Tibial nerve (tissue), 4 donors: ENCODE measurements at places on chromosomes 13 and 19. TPM values are rescaled to one million over a fixed set of nuclear protein-coding genes. Genes with fewer than 3 reads are reported as not detected.

GRCh38 chr13:112055036-112055914, 11.7 kb upstream of the SOX1 start:
- H3K27me3 ChIP-seq = no peaks in the 10 kb centered on the region
- no peaks in the 10 kb centered on the region for H3K36me3 ChIP-seq
- H3K4me1 ChIP-seq = peaks cover 50% of the 10 kb centered on the region
- DNase-seq = no peak
- H3K4me3 ChIP-seq = no peak overlapping the region

- H3K27ac ChIP-seq = no peak overlapping the region
- H3K36me3 ChIP-seq = no peaks in the 10 kb centered on the region
- no peaks in the 10 kb centered on the region for H3K27me3 ChIP-seq
- no peak overlapping the region for H3K4me3 ChIP-seq
- H3K4me1 ChIP-seq = no peaks in the 10 kb centered on the region
Observed at GRCh38 chr13:25927363-25927762, 124.5 kb downstream of the SHISA2 start.

- no peaks in the 10 kb centered on the region for H3K4me1 ChIP-seq
- H3K4me3 ChIP-seq = peak overlapping the region; percentile 85
- H3K27me3 ChIP-seq = no peaks in the 10 kb centered on the region
- H3K36me3 ChIP-seq = no peaks in the 10 kb centered on the region
Observed at GRCh38 chr19:7534531-7535046, 928 bp upstream of the PNPLA6 start.

- DNase-seq = no peak
- H3K4me1 ChIP-seq = no peaks in the 10 kb centered on the region
- no peaks in the 10 kb centered on the region for H3K27me3 ChIP-seq
- no peak overlapping the region for H3K4me3 ChIP-seq
- no peaks in the 10 kb centered on the region for H3K36me3 ChIP-seq
- H3K27ac ChIP-seq = no peak overlapping the region
Observed at GRCh38 chr13:26061947-26062346, 10.1 kb upstream of the SHISA2 start.

GRCh38 chr13:42272115-42272803, at the start of gene AKAP11:
AKAP11 (plus strand) TSS chr13:42272152; CDS start chr13:42286349, 14,197 bp downstream.
- peak within 1 kb of the TSS; percentile 90 for H3K27ac ChIP-seq
- H3K36me3 ChIP-seq = no peaks in the 10 kb centered on the region
- H3K4me3 ChIP-seq = peak within 1 kb of the TSS; percentile 85
- H3K27me3 ChIP-seq = no peaks in the 10 kb centered on the region

- H3K4me3 ChIP-seq = no peak overlapping the region
- no peaks in the 10 kb centered on the region for H3K27me3 ChIP-seq
- H3K4me1 ChIP-seq = no peaks in the 10 kb centered on the region
- no peaks in the 10 kb centered on the region for H3K36me3 ChIP-seq
Observed at GRCh38 chr13:78638216-78638615, 20.7 kb downstream of the OBI1 start.

DNA sequence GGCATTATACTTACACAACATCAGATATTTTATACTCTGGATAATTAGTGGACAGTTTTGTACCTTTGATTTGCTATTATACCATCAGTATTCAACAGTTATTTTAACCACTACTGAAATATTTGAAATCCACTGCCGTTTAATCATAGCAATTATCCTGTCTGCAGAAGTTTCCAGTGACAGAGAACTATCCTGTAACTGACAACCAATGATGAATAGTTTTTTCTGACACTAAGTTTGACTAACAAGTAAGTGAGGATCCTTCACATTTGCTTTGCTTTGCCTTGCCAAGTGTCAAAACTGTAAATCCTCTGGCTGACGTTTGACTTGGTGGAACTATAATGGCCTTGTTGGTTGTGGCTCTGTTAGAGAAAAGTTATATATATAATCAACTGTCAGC, 410.7 kb downstream of the GPC5 start:
- H3K4me3 ChIP-seq = no peak overlapping the region
- H3K4me1 ChIP-seq = no peaks in the 10 kb centered on the region
- H3K27ac ChIP-seq = no peak overlapping the region
- no peak for DNase-seq
- H3K27me3 ChIP-seq = no peaks in the 10 kb centered on the region

GRCh38 chr19:2491130-2491801, 15.3 kb downstream of the GADD45B start:
- DNase-seq = no peak
- peaks cover 34% of the 10 kb centered on the region for H3K4me1 ChIP-seq
- no peaks in the 10 kb centered on the region for H3K36me3 ChIP-seq

GRCh38 chr13:105990256-105990958, 545.1 kb downstream of the EFNB2 start:
- H3K27me3 ChIP-seq = no peaks in the 10 kb centered on the region
- DNase-seq = no peak
- no peaks in the 10 kb centered on the region for H3K4me1 ChIP-seq

GRCh38 chr13:110195547-110196485, 111.1 kb downstream of the COL4A1 start:
- no peak for DNase-seq
- H3K4me3 ChIP-seq = no peak overlapping the region
- no peaks in the 10 kb centered on the region for H3K4me1 ChIP-seq

DNA sequence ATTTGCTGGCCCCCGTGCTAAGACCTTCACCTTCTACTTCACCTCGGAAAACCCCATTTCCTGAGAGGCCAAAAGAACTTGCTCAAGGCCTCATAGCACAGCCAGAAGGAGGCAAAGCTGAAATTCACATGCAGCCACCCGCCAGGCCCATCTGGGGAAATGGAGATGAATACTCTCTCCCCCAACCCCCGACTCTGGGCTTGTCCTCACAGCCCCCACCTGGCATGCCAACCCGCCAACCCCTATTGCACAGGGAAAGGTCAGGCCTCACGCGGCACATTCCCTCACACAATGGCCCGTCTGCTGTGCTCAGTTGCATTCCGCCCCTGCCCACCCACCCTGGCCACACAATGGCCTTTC, 3.2 kb downstream of the PRX start:
- peak overlapping the region; percentile 80 for H3K27ac ChIP-seq
- no peak overlapping the region for H3K4me3 ChIP-seq
- no peaks in the 10 kb centered on the region for H3K4me1 ChIP-seq
- no peaks in the 10 kb centered on the region for H3K36me3 ChIP-seq

GRCh38 chr13:66835040-66835628, 395.0 kb downstream of the PCDH9 start:
- no peak overlapping the region for H3K27ac ChIP-seq
- no peaks in the 10 kb centered on the region for H3K4me1 ChIP-seq
- H3K4me3 ChIP-seq = no peak overlapping the region
- no peaks in the 10 kb centered on the region for H3K27me3 ChIP-seq
- no peaks in the 10 kb centered on the region for H3K36me3 ChIP-seq

GRCh38 chr19:40416918-40417642, 3.9 kb upstream of the PRX start:
- H3K36me3 ChIP-seq = no peaks in the 10 kb centered on the region
- H3K4me3 ChIP-seq = no peak overlapping the region
- DNase-seq = peak; percentile 47
- H3K27ac ChIP-seq = peak overlapping the region; percentile 59
- no peaks in the 10 kb centered on the region for H3K4me1 ChIP-seq

GRCh38 chr19:13054626-13055212, 47.9 kb downstream of the LYL1 start:
- peak overlapping the region; percentile 100 for H3K27ac ChIP-seq
- peaks cover 87% of the 10 kb centered on the region for H3K4me1 ChIP-seq
- H3K36me3 ChIP-seq = no peaks in the 10 kb centered on the region
- H3K27me3 ChIP-seq = no peaks in the 10 kb centered on the region

GRCh38 chr13:99009987-99010551, 32.2 kb upstream of the DOCK9 start:
- no peak overlapping the region for H3K4me3 ChIP-seq
- H3K4me1 ChIP-seq = peaks cover 32% of the 10 kb centered on the region
- DNase-seq = no peak
- no peaks in the 10 kb centered on the region for H3K27me3 ChIP-seq
- no peaks in the 10 kb centered on the region for H3K36me3 ChIP-seq
- H3K27ac ChIP-seq = no peak overlapping the region

- no peaks in the 10 kb centered on the region for H3K36me3 ChIP-seq
- no peaks in the 10 kb centered on the region for H3K27me3 ChIP-seq
- DNase-seq = no peak
- H3K27ac ChIP-seq = no peak overlapping the region
- H3K4me3 ChIP-seq = no peak overlapping the region
- H3K4me1 ChIP-seq = no peaks in the 10 kb centered on the region
Observed at GRCh38 chr19:49553451-49554271, 25.9 kb downstream of the RCN3 start.

DNA sequence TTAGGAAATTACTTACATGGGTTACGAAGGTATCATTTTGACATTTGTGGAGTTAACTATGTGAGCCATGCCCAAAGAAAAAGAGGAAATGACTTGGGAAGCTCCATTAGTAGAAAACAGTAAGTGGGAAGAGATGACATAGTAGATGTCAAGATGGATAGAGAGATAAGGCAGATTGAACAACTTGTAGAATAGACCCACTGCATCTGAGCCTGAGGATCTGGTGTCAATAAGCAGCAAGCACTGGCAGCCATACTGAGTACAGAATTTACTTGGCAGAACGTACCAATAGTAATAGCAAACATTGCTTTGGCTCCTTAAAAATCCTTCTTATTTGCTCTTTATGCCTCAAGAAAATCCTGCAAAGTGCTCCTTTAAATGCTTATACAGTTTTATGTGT, 203.8 kb downstream of the GPC6 start:
- no peaks in the 10 kb centered on the region for H3K4me1 ChIP-seq
- DNase-seq = no peak
- H3K36me3 ChIP-seq = no peaks in the 10 kb centered on the region
- no peak overlapping the region for H3K27ac ChIP-seq

- no peaks in the 10 kb centered on the region for H3K36me3 ChIP-seq
- no peak for DNase-seq
- peak overlapping the region; percentile 82 for H3K27ac ChIP-seq
- H3K4me3 ChIP-seq = peak overlapping the region; percentile 50
Observed at GRCh38 chr19:40663695-40664692, 26.5 kb downstream of the NUMBL start.

- H3K36me3 ChIP-seq = no peaks in the 10 kb centered on the region
- no peak overlapping the region for H3K27ac ChIP-seq
- DNase-seq = no peak
- no peak overlapping the region for H3K4me3 ChIP-seq
Observed at GRCh38 chr19:3586707-3587346, 1.5 kb downstream of the GIPC3 start.

DNA sequence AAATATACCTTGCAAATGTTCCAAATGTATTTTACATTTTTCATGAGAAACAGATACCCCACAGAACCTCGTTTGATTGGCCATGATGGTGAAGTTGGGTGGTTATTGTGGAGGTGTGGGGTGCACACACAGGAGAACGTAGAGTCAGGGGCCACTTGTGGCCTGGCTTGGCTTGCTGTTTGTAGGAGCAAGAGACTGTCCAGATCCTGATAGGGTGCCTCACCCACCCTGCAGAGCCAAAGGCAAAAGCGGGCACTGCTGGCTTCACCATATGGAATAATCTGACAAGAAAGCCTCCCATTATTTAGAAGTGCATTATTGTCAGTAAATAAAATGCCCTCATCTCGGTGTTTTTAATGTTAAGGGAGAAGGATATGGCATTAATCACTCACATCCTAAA, 330.2 kb downstream of the TEX29 start:
- peaks cover 4% of the 10 kb centered on the region for H3K27me3 ChIP-seq
- H3K27ac ChIP-seq = no peak overlapping the region
- no peaks in the 10 kb centered on the region for H3K4me1 ChIP-seq
- no peak for DNase-seq

GRCh38 chr13:83905641-83906040, 23.4 kb upstream of the SLITRK1 start:
- H3K27ac ChIP-seq = no peak overlapping the region
- no peaks in the 10 kb centered on the region for H3K27me3 ChIP-seq
- H3K36me3 ChIP-seq = no peaks in the 10 kb centered on the region
- H3K4me1 ChIP-seq = no peaks in the 10 kb centered on the region
- DNase-seq = no peak

DNA sequence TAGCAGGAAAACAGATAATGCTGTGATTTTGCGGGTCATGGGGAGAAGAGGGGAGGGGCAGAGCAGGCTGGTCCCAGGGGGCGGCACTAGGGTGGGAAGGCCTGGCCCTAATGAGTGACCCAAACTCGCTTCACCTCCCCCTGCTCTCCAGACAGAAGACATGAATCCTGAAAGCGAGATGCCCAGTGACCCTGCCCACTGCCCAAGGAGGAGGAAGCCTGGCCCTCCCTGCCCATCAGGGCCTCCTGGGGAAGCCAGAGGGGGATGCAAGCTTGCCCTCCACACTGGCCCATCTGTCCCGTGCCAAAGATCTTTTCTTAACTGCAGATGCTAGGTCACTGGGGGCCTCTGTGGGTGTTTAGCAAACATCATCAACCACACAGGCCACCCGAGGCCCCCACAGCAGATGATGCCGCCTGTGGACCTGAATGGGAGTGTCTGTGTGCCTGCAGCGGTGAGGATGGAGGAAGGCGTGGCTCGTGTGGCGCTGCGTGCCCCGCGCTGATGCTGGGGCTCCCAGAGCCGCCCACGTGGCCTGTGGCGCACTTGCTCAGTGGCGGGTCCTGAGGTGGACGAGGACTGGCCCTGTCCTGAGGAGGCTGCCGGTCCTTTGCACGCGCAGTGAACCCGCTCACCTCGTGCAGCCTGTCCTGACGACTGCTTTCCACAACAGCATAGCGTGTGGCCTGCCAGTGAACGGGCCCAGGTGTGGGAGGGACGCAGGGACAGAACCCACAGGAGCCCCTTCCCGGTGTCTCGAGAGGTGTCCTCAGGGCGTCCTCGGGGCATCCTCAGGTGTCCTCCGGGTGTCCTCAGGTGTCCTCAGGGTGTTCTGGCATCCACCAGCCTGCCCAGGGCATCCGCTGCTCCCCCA, 80.5 kb upstream of the MCF2L start:
- H3K4me3 ChIP-seq = no peak overlapping the region
- H3K36me3 ChIP-seq = no peaks in the 10 kb centered on the region
- H3K4me1 ChIP-seq = no peaks in the 10 kb centered on the region
- no peaks in the 10 kb centered on the region for H3K27me3 ChIP-seq

GRCh38 chr19:58166708-58167280, 16.1 kb upstream of the ZNF274 start:
- H3K27me3 ChIP-seq = no peaks in the 10 kb centered on the region
- H3K4me3 ChIP-seq = no peak overlapping the region
- H3K36me3 ChIP-seq = no peaks in the 10 kb centered on the region
- DNase-seq = no peak

DNA sequence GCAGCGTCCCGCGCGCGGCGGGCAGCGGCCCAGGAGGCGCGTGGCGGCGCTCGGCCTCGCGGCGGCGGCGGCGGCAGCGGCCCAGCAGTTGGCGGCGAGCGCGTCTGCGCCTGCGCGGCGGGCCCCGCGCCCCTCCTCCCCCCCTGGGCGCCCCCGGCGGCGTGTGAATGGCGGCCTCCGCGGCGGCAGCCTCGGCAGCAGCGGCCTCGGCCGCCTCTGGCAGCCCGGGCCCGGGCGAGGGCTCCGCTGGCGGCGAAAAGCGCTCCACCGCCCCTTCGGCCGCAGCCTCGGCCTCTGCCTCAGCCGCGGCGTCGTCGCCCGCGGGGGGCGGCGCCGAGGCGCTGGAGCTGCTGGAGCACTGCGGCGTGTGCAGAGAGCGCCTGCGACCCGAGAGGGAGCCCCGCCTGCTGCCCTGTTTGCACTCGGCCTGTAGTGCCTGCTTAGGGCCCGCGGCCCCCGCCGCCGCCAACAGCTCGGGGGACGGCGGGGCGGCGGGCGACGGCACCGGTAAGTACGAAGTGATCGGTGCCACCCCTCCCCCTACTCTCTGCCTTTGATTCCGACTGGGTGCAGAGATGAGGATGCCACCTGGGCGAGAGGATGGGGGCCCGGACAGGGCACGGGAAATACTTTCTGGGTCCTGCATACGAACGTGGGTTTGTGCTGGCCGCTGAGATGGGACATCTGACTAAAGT, 874 bp downstream of the TRIM28 start:
- peaks cover 24% of the 10 kb centered on the region for H3K4me1 ChIP-seq
- H3K4me3 ChIP-seq = peak overlapping the region; percentile 73
- H3K27ac ChIP-seq = peak overlapping the region; percentile 97
- peaks cover 4% of the 10 kb centered on the region for H3K36me3 ChIP-seq

CEBPA gene
- total RNA-seq = 91.3 TPM

ADM5 gene
- not detected for total RNA-seq

AXL gene
- 84.0 TPM for total RNA-seq

ALOX5AP gene
- total RNA-seq = 39.8 TPM

C1QTNF9 gene
- total RNA-seq = 5.9 TPM
